ENCODE measurements at places on chromosomes 2 and 18.

DNA sequence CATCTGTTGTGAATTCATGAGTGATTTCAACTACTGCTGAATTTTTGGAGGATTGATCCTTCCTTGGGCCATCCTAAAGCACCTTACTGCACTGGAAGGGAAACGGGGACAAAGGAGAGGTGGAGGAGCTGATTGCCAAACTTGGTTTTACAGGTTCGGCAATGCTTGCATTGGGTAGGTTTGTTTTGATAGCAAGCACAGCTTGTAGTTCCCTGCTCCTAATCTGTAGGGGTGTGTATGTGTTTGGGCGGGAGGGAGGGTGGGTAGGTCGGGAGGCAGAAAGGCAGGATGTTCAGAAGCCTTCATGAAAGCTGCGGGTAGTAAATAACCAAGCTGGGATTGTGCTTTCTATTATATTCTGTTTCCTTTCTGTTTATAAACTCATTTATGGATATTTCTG is 24.6 kb downstream of the PHLPP1 start:
- no peak overlapping the region for H3K27ac ChIP-seq
- no peaks in the 10 kb centered on the region for H3K27me3 ChIP-seq
- H3K4me1 ChIP-seq: peaks cover 5% of the 10 kb centered on the region
- DNase-seq: no peak
- H3K36me3 ChIP-seq: no peaks in the 10 kb centered on the region

DNA sequence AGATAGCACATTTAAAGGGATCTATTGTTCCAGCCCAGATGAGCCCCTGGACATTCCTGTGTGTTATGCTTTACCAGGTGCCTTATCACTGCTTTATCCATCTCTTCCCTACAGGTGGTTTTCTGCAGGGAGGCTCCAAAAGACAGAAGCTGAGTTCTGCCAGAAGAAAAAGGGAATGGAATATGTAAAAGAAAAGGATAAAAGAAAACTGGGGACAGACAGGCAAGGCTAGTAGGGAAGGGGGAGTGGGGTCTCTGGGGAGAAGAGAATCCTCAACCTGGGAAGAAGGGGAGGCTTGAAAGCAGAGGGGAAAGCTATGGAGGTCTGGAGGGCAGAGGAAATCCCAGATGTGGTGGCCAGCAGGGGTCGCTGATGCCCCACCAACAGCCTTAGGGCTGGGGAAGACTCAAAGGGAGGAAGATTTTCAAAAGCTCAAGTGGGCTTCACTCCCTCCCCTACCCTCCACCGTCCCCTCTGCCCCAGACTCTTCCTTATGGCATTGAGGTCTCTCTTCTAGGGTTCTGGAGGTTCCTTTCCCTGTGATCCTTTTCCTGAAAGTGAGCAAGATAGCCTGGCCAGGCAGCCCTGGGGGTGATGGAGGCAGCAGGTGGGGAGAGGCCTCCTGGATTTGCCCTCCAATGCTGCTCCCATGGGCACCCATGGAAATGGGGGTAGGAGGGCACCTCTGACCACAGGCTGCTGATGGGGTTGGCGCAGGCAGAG is 178.1 kb upstream of the PKDCC start:
- H3K4me3 ChIP-seq: no peak overlapping the region
- H3K36me3 ChIP-seq: no peaks in the 10 kb centered on the region
- H3K27ac ChIP-seq: no peak overlapping the region
- H3K27me3 ChIP-seq: peaks cover 16% of the 10 kb centered on the region
- DNase-seq: peak; percentile 73

- no peaks in the 10 kb centered on the region for H3K36me3 ChIP-seq
- DNase-seq: no peak
- H3K27ac ChIP-seq: no peak overlapping the region
Measured at GRCh38 chr2:208939852-208940251, 484.0 kb upstream of the MAP2 start.

DNA sequence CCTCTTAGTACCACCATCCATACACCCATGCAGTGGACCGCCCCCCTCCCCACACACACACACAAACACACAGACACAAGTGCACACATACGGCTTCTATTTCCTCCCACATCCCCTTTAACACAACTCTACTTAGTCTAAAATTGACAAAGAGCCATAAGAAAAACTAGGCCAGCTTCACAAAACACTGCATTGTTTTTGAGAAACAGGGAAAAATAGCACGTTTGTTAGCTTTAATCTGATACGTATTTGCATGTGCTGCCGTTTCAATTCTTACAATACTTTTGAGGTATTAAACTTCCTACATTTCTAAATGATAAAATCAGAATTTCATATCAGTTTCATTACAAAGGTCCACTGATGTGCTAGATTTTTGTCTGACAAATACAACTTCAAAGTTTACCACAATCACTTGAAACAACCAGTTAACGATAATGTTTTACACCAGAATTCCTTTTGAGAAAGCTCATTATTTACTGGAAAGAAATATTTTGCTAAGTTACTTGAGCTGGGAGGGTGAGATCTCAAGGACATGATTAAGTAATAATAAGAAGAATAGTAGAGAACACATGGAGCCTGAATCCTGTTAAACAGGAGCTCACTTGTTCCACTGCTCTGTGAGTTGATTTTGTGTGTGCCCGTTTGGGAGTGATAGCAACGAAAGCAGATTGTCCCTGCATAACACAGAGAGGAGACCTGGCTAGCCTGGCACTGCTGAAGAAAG is 74.5 kb downstream of the MOGAT1 start:
- H3K27ac ChIP-seq: no peak overlapping the region
- H3K4me3 ChIP-seq: no peak overlapping the region
- DNase-seq: no peak
- H3K36me3 ChIP-seq: no peaks in the 10 kb centered on the region
- peaks cover 5% of the 10 kb centered on the region for H3K27me3 ChIP-seq
- H3K4me1 ChIP-seq: peaks cover 20% of the 10 kb centered on the region

- H3K27ac ChIP-seq: no peak overlapping the region
- H3K36me3 ChIP-seq: no peaks in the 10 kb centered on the region
- no peaks in the 10 kb centered on the region for H3K4me1 ChIP-seq
Measured at GRCh38 chr2:1769703-1770422, 25.5 kb upstream of the PXDN start.
